AML-193 (cell line): ENCODE measurements at places on chromosomes 13 and 19.

DNA sequence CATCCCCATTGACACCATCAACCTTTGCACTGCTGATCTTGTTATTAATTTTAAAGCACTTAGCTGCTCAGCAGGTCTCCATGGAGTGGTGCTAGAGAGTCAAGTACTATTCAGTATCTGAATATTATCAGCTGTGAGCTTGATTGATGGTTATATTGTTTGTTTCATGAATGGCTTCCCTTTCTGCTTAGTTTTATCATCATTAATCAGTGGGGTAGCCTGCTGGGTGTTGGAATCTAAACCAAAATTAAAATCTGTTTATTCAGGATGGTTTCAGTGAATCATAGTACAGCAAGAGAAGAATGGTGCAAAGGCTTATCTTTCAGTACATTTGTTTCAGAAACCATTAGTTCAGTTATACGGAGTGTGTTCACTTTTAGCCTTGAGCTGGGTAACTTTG is 42.5 kb upstream of the SCEL start:
- peak; percentile 45 for DNase-seq

DNA sequence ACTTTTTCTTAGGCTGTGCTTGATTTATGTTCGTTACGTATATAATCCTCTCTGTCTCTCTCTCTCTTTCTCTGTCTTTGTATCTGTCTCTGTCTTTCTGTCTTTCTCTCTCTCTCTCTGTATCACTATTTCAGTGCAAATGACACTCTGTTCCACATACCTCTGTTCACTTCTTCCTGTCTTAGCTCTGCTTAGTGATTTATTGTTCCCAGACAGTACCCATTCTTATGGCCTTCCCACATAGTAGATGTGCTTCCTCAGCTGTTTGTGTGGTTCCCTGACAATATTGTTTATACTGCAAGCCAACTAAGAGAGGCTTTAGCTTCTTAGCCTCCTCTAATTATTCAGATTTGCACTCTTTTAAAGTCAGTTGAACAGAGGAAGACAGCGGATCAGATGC is 1244.2 kb downstream of the DIAPH3 start:
- DNase-seq, result no peak

GRCh38 chr19:54558339-54558738 is 15.3 kb upstream of the LILRA2 start:
- DNase-seq, result no peak

GRCh38 chr19:50478901-50479715 is 2.5 kb upstream of the GARIN5A start:
- no peak for DNase-seq

- DNase-seq, result no peak
Measured at GRCh38 chr19:2600914-2601870, 101.3 kb downstream of the GNG7 start.

GRCh38 chr13:40272776-40273139 is 393.7 kb downstream of the FOXO1 start:
- DNase-seq, result no peak

DNA sequence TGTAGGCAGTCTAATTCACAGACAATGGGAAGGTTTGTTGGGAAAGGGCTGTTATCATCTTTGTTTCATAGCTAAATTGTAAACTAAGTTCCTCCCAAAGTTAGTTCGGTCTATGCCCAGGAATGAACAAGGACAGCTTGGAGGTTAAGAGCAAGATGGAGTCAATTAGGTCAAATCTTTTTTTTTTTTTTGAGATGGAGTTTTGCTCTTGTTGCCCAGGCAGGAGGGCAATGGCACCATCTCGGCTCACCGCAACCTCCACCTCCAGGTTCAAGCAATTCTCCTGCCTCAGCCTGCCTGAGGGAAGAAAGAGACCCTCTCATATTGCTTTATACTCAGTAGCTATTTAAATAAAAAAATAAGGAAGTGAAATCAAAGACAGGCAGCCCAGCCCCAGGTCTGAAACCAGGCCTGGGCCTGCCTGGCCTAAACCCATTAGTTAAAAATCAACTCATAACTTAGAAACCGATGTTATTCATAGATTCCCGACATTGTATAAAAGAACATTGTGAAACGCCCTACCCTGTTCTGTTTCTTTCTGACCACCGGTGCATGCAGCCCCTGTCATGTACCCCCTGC is 297.4 kb upstream of the SGCG start:
- no peak for DNase-seq

DNA sequence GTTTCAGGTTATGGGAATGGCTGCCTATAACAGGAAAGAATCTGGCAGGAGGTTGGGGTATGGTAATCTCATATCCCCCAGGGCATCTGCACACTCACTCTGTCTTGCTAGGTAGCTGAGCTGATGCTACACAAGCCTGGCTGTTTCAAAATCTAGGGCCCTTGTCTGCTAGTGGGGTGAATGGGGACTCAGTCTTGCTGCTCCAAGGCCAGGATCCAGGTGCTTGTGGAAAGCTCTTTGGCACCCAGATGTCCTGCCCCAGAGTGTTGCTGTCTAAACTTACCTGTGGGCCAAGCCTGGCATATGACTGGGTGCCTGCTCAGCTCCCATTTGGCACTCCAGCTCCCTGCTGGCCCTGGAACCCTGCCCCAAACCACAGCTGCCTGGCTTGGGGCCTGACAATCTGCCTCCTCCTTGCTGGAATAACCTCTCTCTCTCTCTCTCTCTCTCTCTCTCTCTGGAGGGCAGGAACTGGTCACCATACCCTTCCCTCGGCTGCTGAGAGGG is 158.1 kb upstream of the TSC22D1 start:
- no peak for DNase-seq

GRCh38 chr19:14814982-14815652 is 19.9 kb downstream of the OR7A5 start:
- DNase-seq, result no peak

DNA sequence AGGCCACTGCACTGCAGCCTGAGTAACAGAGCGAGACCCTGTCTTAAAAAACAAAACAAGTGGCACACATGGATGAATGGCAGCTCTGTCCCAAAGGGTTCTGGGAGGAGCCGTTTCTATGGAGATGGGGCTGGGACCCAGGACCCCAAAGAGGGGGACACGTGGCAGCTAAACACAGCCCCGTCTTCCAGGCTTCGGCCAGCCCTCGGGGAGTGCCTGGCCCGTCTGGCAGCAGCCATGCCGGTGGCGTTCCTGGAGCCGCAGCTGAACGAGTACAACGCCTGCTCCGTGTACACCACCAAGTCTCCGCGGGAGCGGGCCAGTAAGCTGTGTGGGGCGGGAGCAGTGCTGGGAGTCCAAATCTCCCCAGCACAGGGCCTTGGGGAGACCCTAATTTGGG is 82.4 kb downstream of the RYR1 start:
- DNase-seq, result no peak

GRCh38 chr13:43545317-43545874 is 241.4 kb downstream of the ENOX1 start:
- DNase-seq, result no peak

- no peak for DNase-seq
Measured at GRCh38 chr19:41421314-41421713, 5.9 kb downstream of the B3GNT8 start.

DNA sequence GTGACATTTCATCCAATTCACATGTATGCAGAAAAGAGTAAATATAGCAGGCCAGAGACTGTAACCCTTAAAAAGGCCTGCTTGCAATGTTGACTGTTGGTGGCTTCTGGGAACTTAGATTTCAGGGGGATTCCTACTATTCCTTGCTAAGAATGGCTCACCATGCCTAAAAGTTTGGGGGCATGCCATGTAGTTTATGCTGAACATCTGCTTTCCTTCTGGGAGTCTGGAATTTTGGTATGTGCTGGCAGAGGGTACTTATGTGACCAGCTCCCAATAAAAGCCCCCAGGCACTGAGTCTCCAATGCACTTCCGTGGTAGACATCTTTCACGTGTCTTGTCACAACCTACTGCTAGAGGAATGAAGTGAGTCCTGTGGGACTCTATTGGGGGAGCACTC is 88.4 kb upstream of the PCDH8 start:
- DNase-seq, result no peak

GRCh38 chr19:58123354-58123753 is 25.3 kb upstream of the ZSCAN18 start:
- DNase-seq, result no peak

- DNase-seq, result no peak
Measured at GRCh38 chr13:27403727-27404385, 20.6 kb upstream of the GTF3A start.

DNA sequence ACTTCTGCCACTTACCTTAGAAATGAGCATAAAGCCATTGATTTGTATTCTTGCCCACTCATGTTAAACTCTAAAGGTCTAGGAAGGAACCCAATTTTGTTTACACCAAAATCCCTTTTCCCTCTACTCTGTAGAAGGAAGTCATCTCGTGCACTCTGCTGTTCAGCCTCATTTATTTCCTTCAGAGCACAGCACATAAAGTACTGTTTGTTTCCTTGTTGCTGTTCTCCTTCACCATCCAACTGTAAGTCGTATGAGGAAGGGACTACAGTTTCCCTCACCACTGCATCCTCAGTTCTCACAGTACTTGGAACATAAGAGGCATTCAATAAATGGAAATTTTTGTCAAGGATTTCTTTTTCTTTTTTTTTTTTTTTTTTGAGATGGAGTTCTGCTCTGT is 24.6 kb downstream of the CDADC1 start:
- no peak for DNase-seq

GRCh38 chr13:77329133-77329910 is 2.4 kb upstream of the MYCBP2 start:
- peak; percentile 100 for DNase-seq

DNA sequence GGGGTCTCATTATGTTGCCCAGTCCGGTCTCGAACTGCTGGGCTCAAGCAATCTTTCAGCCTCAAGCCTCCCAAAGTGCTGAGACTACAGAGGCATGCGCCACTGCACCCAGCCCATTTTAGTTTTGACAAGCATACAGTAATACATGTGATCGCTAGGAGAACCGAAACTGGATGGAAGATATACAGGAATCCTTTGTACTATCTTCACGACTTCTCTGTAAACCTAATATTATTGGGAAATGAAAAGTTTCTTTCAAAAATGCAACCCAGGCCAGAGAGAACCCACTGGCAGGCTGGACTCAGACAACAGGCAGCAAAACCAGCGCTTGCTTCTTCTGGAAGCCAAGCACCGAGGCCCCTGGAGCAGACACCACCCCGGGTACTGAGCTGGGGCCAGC is 9.4 kb downstream of the C19orf12 start:
- no peak for DNase-seq

- DNase-seq, result no peak
Measured at GRCh38 chr13:59340581-59340980, 823.1 kb downstream of the DIAPH3 start.

- DNase-seq, result no peak
Measured at GRCh38 chr19:10766671-10767201, 48.9 kb downstream of the DNM2 start.

DNA sequence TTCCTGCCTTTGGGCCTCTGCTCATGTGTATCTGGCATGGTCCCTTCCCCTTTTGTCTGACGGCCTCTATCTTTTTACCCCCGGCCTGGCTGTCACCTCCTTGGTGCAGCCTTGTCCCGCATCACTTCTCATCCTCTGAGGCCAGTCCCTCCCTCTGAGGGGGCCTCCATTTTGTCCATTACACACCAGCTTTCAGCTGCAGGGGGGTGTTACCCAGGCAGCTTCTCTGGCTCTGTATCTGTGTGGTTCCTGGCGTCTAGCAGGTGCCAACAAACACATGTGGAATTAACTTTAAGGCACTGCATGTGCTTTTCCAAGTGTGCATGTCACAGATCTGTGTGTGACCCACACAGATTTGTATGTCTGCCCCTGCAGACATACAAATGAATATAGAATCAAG is 52.4 kb downstream of the LYL1 start:
- no peak for DNase-seq

GRCh38 chr19:17125728-17126677 is 50.4 kb downstream of the MYO9B start:
- DNase-seq, result peak; percentile 95

GRCh38 chr13:83065108-83065507 is 817.2 kb downstream of the SLITRK1 start:
- no peak for DNase-seq

DNA sequence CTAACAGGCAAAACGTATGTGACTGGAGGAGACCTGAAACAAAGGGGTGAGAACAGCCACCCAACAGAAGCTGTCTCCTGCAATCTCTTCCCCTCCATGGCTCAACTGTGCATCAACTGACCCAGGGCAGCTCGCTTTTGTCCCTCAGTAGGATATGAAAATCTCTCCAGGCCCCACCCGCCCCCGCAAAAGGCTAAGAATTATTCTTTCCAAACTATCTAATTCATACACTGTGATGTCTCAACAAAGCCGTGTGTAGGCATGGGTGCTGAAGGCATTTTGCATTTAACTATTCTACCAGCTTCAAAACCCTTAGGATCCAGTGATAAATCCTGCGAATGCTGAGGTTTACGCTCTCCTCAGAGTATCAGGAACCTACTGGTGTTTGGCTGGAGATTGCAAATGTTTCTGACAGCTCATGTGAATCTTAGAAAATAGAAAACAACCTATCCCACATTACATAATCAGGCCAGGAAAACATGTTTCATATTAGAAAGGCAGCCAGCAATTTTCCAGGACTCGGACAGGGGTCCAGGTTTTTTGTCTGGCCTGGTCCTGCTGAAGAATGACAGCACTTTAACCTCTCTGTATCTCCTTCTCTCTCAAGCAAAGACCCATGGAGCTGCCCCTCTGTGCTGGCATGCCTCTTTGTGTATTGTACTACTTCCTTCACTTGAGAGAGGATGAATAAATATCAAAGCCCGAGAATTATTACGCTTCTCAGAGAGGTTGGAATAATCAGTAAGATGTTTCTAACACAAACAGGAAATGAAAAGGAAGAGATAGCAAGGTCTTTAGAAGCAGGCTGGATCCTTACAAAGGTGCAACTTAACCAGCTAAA is 17.3 kb downstream of the DHRS12 start:
- no peak for DNase-seq

GRCh38 chr13:26872525-26873385 is 112.2 kb upstream of the GPR12 start:
- peak; percentile 60 for DNase-seq

DNA sequence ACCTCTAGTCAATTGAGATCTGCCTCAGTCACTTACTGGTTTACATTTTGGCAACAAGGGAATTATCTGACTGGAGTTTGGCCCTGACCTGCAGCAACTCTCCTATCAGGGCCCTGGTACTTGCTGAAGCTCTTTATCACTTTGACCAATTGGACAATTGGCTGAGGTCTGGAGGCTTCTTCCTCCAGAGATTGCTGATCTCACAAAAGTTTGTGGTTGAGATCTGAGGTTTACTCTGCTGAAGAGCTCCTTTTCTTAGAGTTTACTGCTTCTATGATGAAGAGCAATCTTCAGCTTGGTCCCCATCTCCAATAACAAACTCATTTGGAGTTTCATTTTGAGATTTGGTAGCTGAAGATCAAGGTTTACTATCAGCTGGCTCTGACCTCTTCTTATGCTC is 276.9 kb upstream of the SGCG start:
- DNase-seq, result no peak

GRCh38 chr19:30570194-30570593 is 198.0 kb downstream of the ZNF536 start:
- DNase-seq, result no peak

- no peak for DNase-seq
Measured at GRCh38 chr19:30692879-30693503, 320.8 kb downstream of the ZNF536 start.

GRCh38 chr13:50156561-50157127 is 141.4 kb downstream of the KCNRG start:
- no peak for DNase-seq

GRCh38 chr19:1066251-1066747 is 668 bp upstream of the ARHGAP45 start:
- DNase-seq, result no peak
